ENCODE measurements at places on chromosomes 2 and 18.

- DNase-seq: no peak
These were observed 98.5 kb downstream of the EXOC6B start for GRCh38 chr2:72727356-72727755.

DNA sequence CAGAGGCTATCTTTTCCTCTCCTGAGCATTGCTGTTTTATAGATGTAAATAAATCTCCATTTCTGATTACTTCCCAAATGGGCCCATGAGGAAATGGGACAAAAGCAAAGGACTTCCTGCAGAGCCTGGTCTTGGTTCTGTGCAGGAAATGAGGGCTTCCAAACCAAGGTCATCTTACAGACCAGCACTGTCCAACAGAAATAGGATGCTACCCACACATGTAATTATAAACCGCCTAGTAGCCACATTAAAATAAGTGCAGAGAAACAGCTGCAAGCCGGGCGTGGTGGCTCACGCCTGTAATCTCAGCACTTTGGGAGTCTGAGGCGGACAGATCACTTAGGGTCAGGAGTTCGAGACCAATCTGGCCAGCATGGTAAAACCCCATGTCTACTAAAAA, 6.2 kb downstream of the TTL start:
- no peak for DNase-seq

GRCh38 chr2:29226808-29227207, 111.6 kb downstream of the CLIP4 start:
- no peak for DNase-seq

DNA sequence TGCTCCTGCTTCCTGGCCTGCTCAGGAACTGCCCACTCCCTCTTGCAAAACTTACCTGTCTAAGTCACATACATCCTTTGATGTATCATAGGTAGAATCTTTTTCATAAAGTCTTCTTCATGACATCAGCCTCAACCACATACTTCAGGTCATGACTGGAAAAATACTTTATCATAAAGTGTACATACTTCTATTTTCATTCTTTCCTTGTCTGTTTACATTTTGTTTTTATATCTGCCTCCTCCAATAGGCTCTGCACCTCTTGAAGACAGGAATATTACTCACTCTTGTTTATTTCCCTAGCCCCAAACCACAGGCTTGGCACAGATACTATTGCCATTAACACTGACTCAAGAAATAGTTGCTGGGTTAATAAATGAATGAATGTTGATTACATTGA, 43.6 kb upstream of the ZNF804A start:
- no peak for DNase-seq

- no peak for DNase-seq
These were observed 332.2 kb downstream of the OSR1 start for GRCh38 chr2:19026261-19026660.

DNA sequence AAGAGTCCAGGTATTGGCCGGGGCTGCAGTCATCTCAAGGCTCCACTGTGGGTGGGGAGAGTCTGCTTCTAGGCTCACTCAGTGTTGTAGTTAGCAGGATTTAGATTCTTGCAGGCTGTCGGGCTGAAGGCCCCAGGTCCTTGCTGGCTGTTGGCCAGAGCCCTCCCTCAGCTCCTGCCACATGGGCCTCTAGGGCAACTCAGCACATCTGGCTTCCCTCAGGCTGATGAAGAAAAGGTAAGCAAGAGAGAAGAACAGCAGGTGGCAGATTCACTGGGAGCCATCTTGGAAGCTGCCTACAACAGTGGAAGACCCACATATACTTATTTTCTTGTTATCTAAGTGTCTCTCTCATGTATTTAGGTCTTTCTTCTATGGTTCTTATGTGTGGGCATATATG, 4.3 kb downstream of the MRPS9 start:
- no peak for DNase-seq

All from SHP77 treated with DMSO at 0.1 percent for 48 hours (cell line).